Breast epithelium (tissue), 4 donors: ENCODE measurements at places on chromosomes 6 and 20. TPM values are rescaled to one million over a fixed set of nuclear protein-coding genes. Genes with fewer than 3 reads are reported as not detected.

GRCh38 chr20:36591854-36592641, 13.5 kb upstream of the RAB5IF start:
- no peak for DNase-seq

DNA sequence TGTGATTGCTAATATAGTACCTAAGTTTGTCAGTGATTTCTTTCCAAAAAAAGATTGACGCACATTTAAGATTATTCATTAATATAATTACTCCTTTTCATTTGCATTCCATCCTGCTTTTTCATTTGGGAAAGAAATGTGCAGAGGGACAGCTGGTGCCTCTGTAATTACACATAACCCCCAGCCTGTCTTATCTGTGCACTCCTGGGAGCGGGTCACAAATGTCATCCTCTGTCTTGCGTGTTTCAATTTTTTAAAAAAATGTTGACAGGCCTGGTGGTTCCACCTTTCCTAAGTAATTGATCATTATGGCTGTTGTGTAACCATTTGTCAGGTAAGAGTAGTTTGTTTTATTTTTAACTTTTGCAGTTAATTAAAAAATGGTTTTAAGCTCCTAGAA, 92.7 kb downstream of the SLX4IP start:
- no peak for DNase-seq

DNA sequence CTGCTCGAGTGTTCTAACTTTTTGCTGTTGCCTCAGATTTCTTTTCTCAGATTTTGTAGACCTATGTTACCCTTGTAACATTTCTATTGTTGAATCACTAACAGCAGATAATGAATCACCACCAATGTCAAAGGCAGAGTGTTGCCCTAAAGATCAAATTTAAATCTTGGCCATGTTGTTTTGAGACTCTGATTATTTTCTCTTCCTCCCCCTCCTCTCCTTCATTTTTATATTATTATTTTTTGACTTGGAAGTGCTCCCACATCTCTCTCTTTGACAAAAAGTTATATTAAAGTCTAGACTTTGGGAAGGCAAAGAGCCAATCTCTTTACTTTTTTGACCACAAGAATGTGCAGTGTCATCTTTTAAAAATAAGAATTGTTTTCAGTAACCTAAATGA, 422.7 kb downstream of the NKAIN2 start:
- DNase-seq: no peak

GRCh38 chr6:44651604-44652003, 264.1 kb downstream of the CDC5L start:
- DNase-seq: no peak

DNA sequence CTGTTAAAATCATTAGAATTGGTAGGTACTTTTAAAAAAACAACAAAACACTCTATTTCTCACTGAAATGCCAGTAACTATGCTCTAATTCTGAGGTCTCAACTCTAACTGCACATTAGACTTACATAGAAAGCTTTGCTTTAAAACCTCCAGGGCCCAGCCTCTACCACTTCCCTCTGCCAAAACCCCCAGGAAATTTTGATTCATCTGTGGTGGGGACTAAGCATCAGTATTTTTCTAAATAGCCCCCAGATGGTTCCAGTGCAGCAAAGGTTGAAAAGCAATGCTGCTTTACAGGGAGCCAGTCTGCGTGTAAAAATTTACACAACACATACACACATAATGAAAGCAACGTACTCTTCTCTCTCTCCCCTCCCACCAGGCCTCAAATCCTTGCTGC, 3.8 kb downstream of the TBC1D32 start:
- no peak for DNase-seq

The ADGB gene
- not detected for total RNA-seq

- DNase-seq: no peak
Measured at GRCh38 chr20:41095110-41095969, 42.0 kb upstream of the PLCG1 start.

DNA sequence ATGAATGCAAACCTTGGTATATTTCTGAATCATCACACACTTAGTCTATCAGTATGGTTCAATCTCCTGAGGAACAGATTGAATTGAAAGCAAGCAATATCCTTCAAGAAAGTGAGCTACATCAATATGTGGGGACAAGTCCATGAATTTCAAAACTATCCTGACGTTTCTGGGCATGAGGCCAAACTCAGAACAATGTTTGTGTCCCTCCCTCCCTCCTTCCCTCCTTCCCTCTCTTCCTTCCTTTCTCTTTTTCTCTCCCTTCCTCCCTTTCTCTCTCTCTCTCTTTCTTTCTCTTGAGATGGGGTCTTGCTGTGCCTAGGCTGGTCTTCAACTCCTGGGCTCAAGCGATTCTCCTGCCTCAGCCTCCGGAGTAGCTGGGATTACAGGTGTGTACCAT, 27.9 kb upstream of the SYNCRIP start:
- DNase-seq: no peak

- DNase-seq: no peak
Measured at GRCh38 chr6:127952176-127952575, 51.3 kb upstream of the THEMIS start.

GRCh38 chr6:30612213-30612612, 4.8 kb downstream of the PPP1R10 start:
- DNase-seq: no peak

DNA sequence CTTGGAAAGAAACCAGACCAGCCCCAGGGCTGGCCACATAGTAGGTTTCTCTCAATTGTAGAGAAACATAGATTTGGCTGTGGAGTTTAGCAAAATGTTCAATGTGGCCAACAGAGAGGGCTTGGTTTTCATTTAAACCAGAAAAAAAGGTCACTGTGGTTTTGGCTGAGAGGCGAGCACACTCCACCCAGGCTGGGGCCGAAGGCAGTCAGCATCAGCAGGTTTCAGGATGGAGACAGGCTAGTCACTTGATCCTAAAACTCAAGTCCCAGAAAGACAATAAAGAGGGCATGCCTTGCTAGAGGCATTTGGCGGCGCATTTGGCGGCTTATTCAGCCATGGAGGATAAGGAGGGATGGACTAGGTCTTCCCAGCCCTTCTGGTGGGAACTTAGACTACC, 73.1 kb downstream of the PRND start:
- DNase-seq: no peak
